GM12891 (cell line): ENCODE measurements at places on chromosomes 7 and 10.

DNA sequence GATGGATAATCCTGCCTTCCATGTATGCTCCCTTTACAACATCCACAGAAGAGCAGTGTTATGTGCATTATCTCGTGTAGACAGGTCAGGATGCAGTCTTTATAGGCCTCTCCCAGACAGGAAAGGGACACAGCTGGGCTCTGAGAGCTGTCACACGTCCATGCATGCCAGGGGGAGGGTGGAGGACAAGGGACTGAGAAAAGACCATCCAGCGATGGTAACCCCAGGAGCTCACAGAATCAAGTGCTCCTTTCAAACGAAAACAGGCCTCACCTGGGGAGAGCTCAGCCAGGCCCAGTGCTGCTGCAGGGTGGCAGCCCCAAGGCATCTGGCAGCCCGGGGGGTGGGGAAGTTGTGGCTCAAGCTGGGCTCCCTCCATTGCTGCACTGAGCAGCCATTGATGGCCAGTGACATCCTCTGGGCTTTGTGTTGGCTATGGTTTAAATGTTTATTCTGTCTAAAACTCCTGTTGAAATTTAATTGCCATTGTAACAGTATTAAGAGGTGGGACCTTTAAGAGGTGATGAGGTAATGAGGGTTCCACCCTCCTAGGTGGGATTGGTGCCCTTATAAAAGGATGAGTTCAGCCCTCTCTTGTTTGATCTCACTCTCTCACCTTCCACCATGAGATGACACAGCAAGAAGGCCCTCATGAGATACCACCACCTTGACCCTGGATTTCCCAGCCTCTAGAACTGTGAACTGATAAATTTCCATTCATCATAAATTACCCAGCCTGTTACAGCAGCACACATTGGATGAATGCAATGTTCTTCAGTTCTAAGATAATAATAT, 15.7 kb downstream of the JCAD start:
- DNase-seq: no peak

- DNase-seq: no peak
Measured at GRCh38 chr7:11313801-11314200, 340.1 kb downstream of the PHF14 start.

DNA sequence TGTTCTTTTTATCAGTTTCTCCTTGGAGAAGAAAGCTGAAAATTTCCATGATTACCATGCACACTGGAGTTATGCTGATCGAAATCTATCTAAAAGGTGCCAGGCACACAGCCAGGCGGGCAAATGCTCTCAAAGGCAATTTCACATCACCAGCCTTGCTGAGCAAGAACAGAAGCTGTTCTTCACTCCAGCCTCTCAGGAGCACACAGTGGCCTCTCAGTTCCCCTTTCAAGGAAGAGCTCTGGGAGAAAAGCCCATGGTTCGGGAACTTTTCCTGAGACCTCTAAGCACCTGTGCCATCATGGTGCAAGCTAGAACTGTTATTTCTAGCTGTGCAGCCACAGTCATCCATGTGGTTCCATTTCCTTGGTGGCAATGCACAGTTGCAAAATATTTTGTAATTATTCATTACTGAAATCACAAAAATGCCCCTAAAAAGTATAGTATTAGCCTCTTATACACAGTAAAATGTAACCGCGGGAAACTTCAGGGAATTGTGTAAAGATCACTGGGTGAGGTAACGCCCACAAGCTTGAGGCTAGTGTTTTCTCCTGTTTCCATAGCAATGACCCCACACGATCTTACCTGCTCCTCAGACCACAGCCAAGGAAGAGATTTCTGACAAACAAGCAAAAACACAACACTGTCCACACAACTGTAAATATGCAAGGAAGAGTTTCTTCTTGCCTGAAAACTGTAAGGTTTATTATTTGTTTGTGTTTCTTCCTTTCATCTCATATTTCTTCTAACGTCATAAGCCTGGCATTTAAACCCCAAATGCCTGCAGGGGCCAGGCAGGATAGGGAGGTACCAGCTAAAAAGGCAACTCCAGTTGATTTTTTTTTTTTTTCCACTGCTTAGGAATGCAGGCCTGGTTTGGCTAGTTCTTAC, 121.2 kb downstream of the FAM107B start:
- DNase-seq: no peak

DNA sequence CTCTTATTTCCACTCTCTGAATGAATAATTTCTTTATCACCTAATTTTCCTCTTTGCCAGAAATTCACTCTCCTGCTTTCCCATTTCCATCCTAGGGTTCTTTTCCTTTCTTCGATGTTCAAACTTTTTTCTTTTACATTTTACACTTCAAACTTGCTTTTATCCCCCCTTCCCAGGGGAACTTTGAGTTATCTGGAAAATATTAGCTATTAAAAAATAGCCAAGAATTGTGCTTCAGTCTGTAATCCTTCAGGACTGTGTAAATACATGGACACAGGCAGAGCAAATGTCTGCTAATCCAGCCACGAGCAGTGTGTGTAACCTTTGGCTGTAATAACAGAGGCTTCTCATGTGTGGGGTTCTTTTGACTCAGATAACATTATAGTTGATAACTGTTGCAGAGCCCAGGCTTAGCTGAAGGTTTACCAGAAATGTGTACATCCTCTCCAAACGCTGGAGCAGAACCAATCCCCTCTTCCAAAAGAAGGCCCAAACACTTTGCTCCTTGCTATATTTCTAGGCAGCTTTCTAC, 4.6 kb downstream of the ASB4 start:
- no peak for DNase-seq

DNA sequence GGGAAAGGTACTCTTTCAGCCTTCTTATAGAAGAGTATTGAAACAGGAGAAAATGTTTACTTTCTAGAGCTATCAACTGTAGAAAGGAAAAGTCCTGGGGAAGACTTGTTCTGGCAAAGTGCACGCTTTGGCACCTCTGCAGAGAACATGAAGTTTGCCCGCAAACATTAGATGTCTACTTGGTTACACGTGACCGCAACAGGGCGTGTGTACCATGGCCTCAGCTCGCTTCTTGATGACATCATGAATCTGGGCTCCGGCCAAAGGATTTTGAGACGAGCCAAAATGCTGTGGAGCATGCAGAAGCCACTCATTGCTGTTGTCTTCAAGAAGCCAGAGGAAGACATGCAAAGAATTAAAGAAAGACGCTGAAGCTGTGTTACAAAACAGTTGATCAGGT, 8.6 kb upstream of the TAS2R60 start:
- DNase-seq: no peak

GRCh38 chr7:150396426-150396825, 17.3 kb downstream of the ZNF775 start:
- no peak for DNase-seq
